Mesenteric fat pad (tissue), 1 donor: ENCODE measurements at places on chromosomes 13 and 19. TPM values are rescaled to one million over a fixed set of nuclear protein-coding genes. Genes with fewer than 3 reads are reported as not detected.

GRCh38 chr19:48918801-48919247 lies 14.7 kb upstream of the DHDH start:
- no peak for DNase-seq

GRCh38 chr13:28651810-28652401 lies 7.0 kb upstream of the POMP start:
- no peak for DNase-seq

- no peak for DNase-seq
Observed at GRCh38 chr19:48455171-48455907, at the start of gene KCNJ14. Gene KCNJ14 (plus strand): TSS chr19:48455574. CDS start chr19:48461725, 6,151 bp downstream.

- no peak for DNase-seq
Observed at GRCh38 chr13:89053418-89053817, 1382.2 kb downstream of the SLITRK5 start.

- no peak for DNase-seq
Observed at GRCh38 chr13:101552786-101553185, 100.3 kb downstream of the ITGBL1 start.

GRCh38 chr13:42277618-42278276 lies 5.8 kb downstream of the AKAP11 start:
- DNase-seq = no peak

GRCh38 chr19:7492142-7492541 lies 3.3 kb upstream of the PEX11G start:
- DNase-seq = no peak

- no peak for DNase-seq
Observed at GRCh38 chr19:43705729-43706128, 10.1 kb upstream of the IRGC start.

DNA sequence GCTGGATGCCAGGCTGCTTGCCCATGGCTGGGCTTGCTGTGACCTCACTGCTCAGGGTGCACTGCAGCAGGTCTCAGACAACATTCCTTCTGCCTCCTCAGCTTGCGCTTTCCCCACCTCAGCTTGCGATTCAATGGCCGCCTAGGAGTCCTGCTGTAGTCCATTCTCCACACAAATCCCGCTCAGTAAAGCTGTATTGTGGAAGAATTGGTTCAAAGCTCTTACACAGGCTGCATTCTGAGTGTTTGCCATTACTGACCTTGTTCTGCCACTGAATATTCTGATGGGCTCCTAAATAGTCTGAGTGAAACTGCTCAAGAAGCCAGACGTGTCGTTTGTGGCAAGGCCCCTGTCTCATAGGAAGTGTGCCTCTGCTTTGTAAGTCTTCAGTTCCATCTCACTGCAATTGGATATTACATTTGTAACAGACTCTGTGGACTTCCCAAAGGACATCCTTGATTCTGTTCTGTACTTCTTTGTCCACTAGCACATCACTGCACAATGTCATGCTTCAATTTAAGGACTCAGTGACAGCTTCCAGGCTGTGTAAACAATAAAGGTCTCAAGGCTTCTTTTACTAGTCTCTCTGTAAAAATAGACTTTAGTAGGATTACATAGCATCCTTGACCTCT lies 49.8 kb downstream of the KATNAL1 start:
- no peak for DNase-seq

DNA sequence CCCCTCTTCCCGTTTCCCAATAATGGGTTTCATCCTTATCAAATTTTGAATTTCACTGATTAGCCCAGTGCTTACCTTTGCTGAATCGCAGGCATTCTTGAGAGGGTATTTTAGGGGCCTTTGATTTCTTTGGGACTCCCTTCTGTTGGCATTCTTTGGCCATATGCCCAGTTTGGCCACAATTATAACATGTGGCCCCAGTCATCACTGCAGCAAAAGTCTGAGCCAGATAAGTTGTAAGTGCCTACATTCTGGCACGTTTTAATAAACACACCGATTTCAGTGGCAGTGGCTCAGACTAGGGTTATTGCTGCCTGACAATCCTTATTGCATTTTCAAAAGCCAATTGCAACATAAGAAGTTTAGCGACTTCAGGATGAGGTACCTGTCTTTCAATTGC lies 41.4 kb downstream of the ZNF726 start:
- no peak for DNase-seq

- no peak for DNase-seq
Observed at GRCh38 chr13:57409121-57409520, 222.4 kb upstream of the PCDH17 start.

DNA sequence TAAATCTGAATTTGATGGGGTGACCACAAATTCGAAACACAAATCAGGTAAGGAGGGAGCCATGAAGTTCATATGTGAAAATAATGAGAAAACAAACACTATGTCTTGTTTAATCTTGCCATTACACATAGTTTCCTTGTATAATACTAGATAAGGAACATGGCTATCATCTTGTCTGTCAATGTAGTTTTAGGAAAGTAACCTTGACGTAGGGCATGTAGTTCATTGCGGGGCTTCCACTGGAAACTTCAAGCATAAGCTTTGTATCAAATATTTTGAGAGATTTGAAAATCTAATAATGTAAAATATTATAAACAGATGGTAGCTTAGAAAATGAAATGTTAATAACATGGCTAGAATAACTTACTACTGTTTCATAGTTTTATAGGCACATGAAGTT lies 8.8 kb downstream of the BIVM start:
- DNase-seq = no peak

DNA sequence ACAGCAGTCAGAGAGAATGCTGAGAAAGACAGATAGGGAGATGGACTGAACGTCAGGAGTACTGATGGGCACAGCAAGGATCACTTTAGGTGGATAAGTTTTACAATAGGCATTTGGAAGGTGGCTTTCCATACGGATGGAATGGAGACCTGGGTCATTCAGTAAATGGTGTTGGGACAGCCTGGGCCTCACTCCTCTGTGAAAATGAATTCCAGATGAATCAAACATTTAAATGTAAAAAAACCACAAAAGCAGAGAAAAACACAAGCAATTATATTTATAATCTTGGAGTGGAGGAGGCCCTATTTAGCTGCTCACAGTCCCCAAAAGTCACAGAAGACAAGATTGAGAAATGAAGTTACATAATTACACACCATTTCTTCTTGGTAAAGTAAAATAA lies 4.7 kb downstream of the IL17D start:
- no peak for DNase-seq

DNA sequence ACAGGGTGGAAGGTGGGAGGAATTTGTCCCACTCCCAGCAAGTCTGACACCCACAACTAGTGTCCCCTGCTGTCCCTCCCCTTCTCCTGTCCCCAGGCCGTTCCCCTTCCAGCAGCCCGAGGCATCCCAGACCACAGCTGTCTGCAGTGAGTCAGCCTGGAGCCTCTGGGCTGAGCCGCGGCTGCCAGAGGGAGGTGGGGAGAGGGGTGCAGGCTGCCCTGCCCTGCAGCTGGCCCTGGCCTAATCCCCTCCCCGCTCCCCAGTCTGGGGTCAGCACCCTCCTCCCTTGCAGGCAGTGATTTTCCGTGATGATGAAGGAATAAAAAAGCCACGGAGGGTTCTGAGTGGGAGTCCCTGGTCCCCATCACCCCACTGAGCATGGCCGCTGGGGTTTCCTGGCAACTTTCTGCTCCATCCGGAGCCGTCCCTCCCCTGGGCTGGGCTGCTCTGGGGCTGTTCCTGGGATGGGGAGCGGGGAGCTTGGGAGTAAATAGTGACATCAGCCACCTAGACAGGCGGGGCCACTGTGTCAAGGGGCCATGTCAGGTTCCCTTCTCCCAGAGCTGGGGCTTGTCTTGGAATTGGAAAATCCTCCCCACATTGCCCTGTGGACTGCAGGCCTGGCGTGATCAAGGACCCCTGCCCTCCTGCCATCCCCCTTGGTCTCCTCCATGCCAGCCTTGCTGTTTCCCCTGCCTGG lies 16.8 kb downstream of the SPC24 start:
- peak; percentile 91 for DNase-seq

DNA sequence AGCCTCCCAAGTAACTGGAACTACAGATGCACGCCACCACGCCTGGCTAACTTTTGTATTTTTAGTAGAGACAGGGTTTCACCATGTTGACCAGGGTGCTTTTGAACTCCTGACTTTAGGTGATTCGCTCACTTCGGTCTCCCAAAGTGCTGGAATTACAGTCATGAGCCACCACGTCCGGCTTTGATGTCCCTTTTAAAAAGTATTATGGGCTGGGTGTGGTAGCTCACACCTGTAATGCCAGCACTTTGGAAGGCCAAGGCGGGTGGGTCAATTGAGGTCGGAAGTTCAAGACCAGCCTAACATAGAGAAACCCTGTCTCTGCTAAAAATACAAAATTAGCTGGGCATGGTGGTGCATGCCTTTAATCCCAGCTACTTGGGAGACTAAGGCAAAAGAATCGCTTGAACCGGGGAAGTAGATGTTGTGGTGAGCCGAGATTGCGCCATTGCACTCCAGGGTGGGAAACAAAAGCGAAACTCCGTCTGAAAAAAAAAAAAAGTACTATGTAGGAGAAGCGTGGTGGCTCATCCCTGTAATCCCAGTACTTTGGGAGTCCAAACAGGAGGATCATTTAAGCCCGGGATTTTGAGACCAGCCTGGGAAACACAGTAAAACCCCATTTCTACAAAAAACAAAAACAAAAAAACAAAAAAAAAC lies 22.8 kb upstream of the ERVV-1 start:
- DNase-seq = peak; percentile 20

- DNase-seq = no peak
Observed at GRCh38 chr19:41324231-41324702, 14.3 kb downstream of the CCDC97 start.

DNA sequence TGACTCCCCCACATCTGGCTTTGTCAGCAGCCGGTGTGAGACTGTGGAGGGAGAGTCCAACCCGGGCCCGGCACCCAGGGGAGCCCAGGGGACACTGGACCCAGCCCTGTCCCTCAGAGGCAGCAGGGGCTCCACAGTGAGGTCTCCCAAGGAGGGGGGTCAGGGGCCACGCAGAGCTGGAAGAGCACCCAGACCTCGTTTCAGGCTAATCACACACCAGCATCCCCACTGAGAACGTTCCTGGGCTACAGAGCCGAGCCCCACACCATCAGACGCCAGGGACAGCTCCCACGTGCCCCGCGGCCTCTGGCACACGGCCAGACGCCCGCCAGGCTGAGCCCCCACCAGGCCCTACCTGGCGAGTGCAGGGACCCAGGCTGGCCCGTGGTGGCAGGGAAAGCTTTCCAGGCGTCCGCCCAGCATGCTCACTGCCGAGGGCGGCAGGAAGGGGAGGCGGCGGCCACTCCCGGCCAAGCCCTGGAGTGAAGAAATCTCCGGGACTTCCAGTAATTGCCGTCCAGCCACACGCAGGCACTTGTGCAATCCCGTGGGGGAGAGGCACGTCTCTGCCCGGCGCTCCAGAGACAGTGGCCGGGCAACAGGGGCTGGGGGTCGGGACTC lies 19.2 kb downstream of the SBNO2 start:
- peak; percentile 96 for DNase-seq

DNA sequence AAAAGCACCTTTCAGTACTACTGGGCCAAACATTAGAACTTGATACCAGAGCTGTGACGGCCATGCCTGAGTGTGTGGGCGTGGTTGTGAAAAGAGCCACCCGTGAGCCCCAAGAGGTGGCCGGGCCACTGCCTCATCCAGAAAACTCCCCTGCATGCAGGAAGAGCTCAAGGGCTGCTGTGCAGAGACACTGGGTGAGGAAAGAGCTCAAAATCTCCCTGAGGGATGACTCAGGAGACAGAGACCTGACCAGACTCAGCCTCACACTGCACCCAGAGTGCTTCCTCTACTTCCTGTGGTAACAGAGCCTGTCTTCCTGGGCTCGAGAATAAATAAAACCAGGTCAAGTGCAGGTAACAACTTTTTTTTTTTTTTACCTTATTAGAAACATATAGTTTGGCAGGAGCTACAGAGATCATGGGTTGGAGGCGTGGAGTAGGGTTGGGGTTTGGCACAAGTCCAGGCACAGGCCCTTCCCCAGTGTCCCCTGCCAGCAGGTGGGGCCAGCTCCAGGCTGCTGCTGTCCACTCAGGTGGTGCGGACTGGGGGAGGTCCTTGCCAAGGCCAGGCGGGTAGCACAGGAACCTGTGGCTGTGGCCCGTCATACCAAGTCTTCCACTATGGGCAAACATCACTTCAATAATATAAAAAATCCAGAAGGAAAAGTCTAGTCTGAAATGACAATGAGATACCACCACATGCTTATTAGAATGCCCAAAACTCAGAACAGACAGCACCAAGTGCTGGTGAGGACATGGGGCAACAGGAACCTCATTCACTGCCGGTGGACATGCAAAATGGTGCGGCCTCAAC lies 25.5 kb downstream of the ELL start:
- no peak for DNase-seq

ZNF888 gene
- 2.6 TPM for total RNA-seq

NKG7 gene
- total RNA-seq = 3.7 TPM

C5AR1 gene
- 135 TPM for total RNA-seq

TTYH1 gene
- not detected for total RNA-seq

F2RL3 gene
- 33.9 TPM for total RNA-seq

UPK1A gene
- total RNA-seq = 0.45 TPM
